ENCODE measurements at places on chromosomes 7 and 10.

- no peak for DNase-seq
Observed at GRCh38 chr7:116897661-116898060, 35.3 kb downstream of the CAPZA2 start.

- no peak for DNase-seq
Observed at GRCh38 chr10:95399183-95399582, 108.4 kb upstream of the PDLIM1 start.

DNA sequence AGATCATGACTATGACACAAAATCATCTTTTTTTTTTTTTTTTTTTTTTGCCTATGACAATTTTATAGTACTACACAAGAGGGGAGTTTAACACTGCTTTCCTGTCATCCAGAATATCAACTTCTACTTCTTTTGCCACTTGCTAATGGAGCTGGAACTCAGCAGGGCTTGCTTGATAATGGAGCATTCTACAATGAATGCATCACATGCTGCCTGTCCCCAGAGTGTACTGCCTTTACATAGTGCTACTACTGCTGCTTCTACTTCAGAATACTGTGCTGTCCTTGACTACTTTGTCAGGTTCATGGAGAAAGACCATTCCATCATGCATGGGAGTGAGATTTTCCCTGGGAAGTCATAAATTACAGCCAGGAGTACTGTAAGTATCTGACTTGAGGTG lies 338.6 kb upstream of the SEMA3A start:
- DNase-seq: no peak

DNA sequence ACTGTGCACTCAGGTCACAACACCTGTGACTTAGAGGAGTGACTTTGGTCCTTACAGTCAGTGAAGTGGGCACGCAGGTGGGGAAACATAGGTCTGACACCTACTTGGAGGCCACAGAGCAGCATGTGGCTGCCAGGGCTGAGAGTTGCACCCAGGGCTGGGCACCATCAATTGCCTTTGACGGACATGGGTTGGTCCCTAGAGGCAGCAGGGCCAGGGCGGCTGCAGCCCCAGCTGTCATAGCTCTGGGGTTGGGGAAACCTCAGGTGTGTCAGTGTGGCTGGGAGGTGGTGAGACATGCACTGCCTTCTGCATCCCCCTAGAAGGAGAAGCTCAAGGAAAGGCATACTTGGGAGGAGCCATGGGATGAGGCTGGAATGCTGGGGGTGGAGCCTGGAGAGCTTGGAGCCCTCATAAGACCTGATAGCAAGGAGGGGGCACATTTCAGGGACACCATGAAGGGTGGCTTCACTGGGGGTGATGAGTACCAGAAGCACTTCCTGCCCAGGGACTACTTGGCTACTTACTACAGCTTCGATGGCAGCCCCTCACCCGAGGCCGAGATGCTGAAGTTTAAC lies at the start of gene INMT:
TSS of gene INMT (plus strand) at position 440 of the 578 bp plus-strand sequence. CDS start at position 456, 16 bp downstream.
- no peak for DNase-seq

GRCh38 chr7:146291900-146292299 lies 175.3 kb downstream of the CNTNAP2 start:
- no peak for DNase-seq
